ENCODE measurements at places on chromosomes 16 and 17. TPM values are rescaled to one million over a fixed set of nuclear protein-coding genes. Genes with fewer than 3 reads are reported as not detected.

DNA sequence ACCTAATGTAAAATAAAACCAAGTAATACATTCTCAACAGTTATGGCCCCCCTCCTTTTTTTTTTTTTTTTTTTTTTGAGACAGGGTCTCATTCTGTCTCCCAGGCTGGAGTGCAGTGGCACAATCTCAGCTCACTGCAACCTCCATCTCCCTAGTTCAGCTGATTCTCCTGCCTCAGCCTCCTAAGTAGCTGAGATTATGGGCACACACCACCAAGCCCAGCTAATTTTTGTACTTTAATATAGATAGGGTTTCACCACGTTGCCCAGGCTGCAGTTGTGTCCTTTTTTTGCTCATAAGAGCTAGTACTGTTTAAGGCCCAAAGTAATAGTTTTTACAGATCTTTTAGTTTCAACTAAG lies 18.3 kb downstream of the EARS2 start:
- DNase-seq = no peak

DNA sequence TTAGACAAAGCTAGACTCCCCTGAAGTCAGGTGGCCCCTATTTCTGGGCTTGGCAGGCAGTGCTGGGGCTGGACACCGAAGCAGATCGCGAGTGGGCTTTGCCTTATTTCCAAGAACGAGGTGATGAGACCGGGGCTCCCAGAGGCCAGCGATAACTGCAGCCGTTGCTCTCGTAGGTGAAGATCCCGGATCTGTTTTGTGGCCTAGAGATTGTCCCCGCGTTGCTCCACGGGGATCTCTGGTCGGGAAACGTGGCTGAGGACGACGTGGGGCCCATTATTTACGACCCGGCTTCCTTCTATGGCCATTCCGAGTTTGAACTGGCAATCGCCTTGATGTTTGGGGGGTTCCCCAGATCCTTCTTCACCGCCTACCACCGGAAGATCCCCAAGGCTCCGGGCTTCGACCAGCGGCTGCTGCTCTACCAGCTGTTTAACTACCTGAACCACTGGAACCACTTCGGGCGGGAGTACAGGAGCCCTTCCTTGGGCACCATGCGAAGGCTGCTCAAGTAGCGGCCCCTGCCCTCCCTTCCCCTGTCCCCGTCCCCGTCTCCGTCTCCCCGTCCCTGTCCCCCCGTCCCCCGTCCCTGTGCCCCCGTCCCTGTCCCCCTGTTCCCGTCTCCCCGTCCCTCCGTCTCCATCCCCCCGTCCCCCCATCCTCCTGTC lies 1.5 kb upstream of the TBCD start:
- no peak for DNase-seq

DNA sequence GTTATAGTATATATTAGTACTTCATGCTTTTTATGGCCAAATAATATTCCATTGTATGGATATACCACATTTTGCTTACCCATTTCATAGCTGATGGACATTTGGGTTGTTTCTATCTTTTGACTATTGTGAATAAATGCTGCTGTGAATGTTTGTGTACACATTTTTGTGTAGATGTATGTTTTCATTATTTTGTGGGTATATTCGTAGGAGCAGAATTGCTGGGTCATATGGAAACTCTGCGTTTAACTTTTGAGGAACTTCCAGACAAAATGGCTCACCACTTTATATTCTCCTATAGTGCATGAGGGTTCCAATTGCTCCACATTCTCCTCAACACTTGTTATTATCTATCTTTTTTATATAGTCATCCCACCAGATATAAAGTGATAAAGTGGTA lies 88.6 kb downstream of the CCT6B start:
- no peak for DNase-seq

The BCL6B gene
- total RNA-seq = not detected

The GPRC5B gene
- total RNA-seq = 5.8 TPM
